ENCODE measurements at places on chromosomes 6 and 20.

DNA sequence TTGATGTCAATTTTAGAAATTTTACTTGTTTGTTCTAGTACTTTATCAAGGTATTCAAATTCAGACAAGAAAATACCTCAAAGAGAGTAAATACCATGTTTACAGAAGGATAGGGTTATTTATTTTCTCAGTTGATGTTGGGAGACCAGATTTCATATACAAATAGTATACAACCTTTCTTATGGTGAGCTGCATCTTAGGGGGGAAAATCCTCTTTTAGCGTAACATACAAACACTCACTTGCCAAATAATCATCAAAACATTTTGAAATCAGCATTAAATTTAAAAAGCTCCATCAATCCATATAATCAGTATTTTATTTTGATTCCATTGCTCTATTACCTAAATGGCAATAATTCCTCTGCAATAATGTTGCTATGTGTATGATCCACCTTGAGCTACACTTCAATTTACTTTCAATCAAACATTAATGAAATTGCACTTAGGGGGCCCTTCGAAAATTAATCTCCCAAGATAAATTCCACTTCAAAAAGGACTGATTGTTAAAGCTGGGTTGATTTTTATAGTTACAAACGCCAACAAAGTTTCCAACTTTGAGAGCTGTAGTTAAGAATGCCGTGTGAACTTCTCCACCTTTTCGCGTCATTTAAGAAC lies 2.2 kb downstream of the NKX2-4 start:
- DNase-seq, result no peak
- no peak overlapping the region for H3K4me3 ChIP-seq
- no peaks in the 10 kb centered on the region for H3K36me3 ChIP-seq
- peaks cover 14% of the 10 kb centered on the region for H3K27me3 ChIP-seq

DNA sequence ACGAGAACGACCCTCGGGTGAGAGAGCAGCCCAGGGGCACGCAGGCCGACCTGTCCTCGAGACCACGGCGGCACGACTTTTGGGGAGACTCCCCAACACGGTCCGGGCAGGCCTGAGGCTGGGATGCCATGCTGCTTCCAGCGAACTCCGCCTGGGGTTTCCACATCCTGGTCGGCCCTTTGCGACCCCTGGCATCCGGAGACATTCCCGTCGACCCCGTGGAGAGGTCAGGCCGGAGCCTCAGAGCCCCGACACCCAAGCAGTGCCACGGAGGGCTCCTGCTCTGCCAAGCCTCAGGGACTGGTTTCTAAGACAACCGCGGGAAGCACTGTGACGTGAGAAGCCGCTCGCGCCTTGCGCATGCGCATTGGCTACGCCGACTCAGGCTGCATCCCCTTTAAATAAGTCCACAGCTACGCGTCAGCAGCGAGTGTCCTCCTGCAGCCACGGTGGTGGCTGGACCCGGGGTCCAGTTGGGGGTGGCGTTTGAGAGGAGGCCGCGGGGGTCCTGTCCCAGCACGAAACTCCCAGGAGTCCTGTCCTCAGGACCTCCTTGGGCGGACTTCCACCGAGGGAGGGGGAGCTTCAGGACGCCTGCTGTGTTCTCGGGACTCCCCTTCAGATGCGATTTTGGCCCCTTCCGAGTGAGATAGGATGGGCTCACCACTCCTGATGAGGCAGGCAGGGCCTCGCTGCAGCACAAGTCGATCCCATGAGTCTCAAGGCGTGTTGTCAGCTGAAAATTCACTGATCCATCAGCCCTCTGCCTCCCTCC lies 1089.3 kb upstream of the DEFB115 start:
- H3K27me3 ChIP-seq, result no peaks in the 10 kb centered on the region
- H3K36me3 ChIP-seq, result no peaks in the 10 kb centered on the region
- H3K27ac ChIP-seq, result no peak overlapping the region
- no peak overlapping the region for H3K4me3 ChIP-seq
- no peaks in the 10 kb centered on the region for H3K4me1 ChIP-seq

GRCh38 chr6:135506270-135506997 lies 8.9 kb upstream of the AHI1 start:
- no peaks in the 10 kb centered on the region for H3K27me3 ChIP-seq
- H3K4me1 ChIP-seq, result no peaks in the 10 kb centered on the region
- H3K27ac ChIP-seq, result no peak overlapping the region
- no peak overlapping the region for H3K4me3 ChIP-seq
- H3K36me3 ChIP-seq, result no peaks in the 10 kb centered on the region

GRCh38 chr20:1867495-1868260 lies 27.5 kb upstream of the SIRPA start:
- H3K27me3 ChIP-seq, result peaks cover 3% of the 10 kb centered on the region
- no peak overlapping the region for H3K27ac ChIP-seq
- no peak overlapping the region for H3K4me3 ChIP-seq
- no peaks in the 10 kb centered on the region for H3K4me1 ChIP-seq
- H3K36me3 ChIP-seq, result no peaks in the 10 kb centered on the region
- no peak for DNase-seq

Measured in Panc1 (cell line).